ENCODE measurements at places on chromosomes 2 and 18.
A peak's percentile ranks its signal among the peaks of the same experiment; 100 is the strongest.

DNA sequence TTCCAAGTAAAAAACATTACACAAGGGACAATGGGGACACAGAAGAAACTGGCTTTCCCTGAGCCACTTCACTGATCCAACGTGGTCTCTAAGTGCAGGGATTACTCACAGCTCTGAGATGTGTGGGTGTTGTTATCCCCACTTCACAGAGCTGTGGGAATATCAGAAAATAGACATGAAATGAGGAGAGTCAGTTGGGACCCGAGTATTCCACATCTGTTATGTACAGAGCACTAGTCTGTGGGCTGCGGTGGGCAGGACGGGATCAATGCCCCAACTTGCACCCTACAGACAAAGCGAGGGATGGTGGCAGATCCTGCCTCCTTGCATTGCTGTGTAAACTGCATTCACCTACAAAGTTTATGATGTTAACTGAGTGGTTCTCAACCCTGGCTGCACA lies 11.7 kb downstream of the LAMA1 start:
- no peak for DNase-seq

- peak; percentile 55 for DNase-seq
These were observed 727 bp downstream of the FBXO11 start for GRCh38 chr2:47905386-47906156.

- no peak for DNase-seq
These were observed 132.0 kb upstream of the REV1 start for GRCh38 chr2:99621774-99622173.

GRCh38 chr2:219497495-219498279 lies 1.0 kb upstream of the GMPPA start:
- DNase-seq: peak; percentile 78

GRCh38 chr2:8582651-8583399 lies 99.0 kb upstream of the ID2 start:
- no peak for DNase-seq

DNA sequence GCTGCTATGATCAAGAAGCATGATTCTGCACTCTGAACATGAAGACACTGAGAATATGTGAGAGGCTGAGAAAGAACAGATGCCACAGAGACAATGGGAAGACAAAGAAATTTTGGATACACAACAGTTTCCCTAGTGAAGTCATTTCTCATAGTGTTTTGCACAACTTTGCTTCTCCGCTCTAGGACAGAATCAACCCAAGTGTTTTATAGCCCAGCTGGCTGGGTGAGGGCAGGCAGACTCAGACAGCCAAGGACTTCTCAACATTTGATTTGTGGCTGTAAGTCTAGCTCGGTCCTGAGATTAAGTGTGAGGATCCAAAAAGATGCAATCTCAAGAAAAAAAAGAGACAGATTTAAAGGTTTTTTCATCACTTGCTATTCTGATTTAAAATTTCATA lies 536.5 kb upstream of the CRIM1 start:
- no peak for DNase-seq

- no peak for DNase-seq
These were observed 5.9 kb upstream of the TRABD2A start for GRCh38 chr2:84886791-84887190.

DNA sequence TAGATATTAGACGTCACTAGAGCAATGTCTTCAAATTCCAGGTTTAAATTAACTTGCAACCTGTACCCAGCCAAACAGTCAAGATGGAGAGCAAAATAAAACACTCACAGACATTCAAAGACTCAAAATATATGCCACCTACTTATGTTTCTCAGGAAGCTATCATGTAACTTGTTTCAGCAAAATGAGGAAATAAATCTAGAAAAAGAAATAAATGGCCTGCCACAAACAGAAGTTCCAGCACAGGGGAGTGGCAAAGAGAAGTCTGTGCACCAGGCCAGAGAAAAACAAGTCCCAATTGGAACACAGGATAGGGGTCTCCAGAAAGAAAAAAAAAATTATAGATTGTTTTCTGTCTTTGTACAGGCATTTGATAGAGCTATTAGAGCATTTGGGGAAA lies 96.7 kb downstream of the LRP2 start:
- no peak for DNase-seq

DNA sequence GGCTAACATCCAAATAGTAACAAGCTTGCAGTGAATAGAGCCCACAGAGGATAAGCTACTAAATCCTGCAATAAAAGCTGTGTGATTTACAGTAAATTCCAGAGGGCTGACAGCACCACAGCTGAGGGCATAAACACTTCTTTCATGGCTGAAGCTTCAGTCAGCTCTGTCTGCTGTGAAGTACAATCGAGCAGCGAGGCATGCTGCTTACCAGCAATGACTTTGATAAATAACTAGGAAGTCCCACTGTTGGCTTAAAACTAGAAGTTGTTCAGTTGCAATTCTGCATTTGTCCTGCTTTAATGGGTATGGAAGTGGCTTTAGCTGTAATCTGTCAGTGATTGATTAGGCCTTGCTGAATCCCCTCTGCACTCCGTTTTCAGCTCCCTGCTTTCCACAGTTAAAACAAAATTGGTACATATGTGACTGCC lies 65.2 kb upstream of the FIGN start:
- no peak for DNase-seq

Measured in endothelial cell of umbilical vein (primary cell).